ENCODE measurements at places on chromosomes 16 and 17.

DNA sequence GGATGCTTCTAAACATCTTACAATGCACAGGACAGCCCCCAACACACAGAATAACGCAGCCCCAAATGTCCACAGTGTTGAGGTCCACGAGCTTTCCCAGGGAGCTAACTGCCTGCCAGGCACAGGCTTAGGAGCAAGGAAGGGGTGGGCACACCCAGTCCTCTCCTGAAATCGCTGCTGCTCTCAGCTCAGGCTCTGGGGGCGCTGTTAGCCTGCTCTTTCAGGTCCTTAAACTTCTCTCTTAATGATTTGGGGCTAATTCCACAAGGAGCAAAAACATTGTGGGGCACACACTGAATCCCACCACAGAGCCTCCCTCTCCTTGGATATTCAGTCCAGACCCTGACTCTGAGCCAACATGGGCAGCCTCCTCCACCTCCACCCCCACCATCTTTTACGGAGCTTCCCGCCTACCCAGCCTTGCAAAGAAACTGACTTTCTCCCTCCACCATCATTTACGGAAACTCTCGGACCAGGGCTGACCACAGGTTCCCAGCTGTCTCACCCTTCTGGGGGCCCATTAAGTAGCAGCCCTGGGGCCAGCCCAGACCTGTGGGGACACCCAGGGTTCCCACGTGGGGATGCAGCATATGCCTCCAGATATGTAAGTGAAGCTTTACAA is 1.1 kb downstream of the CD300H start:
- no peak for DNase-seq

- no peak for DNase-seq
Measured at GRCh38 chr16:58435779-58436178, 43.5 kb downstream of the GINS3 start.

DNA sequence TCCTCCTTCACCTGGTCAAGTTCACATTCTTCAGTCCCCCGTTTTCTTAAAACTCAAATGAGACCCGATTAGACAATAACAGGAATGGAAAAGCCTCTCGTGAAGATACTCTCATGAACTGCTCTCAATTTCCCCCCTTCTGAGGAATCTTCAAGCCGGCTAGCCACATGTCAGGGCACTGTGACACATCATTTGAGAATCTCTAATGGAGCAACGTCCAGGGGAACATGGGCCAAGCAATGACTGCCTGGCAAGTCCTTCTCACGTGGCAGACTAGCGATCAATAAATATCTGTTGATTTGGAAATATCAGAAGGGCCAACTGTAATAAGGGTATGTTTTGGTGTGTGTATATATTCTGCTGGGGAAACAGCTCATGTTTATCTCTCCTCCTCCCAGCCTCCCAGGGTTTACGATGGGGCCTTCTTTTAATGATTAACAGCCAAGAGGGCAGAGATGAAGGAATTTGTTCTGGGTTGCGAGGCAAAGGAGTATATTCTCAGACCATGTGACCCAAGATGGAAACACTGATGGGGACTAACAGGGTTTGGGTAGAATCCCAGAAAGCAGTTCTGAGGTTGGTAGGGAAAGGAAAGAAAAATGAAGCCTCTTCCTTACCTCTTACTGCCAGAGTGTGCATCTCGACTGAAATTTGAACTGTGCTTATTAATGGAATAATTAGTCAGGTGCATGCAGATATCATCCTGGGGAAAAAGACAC is 21.4 kb downstream of the TTLL6 start:
- DNase-seq = no peak

GRCh38 chr17:21149621-21150020 is 22.9 kb downstream of the DHRS7B start:
- no peak for DNase-seq

- no peak for DNase-seq
Measured at GRCh38 chr16:4450931-4451519, 23.4 kb downstream of the NMRAL1 start.

- DNase-seq = peak; percentile 55
Measured at GRCh38 chr16:20385844-20386832, 18.4 kb downstream of the PDILT start.

DNA sequence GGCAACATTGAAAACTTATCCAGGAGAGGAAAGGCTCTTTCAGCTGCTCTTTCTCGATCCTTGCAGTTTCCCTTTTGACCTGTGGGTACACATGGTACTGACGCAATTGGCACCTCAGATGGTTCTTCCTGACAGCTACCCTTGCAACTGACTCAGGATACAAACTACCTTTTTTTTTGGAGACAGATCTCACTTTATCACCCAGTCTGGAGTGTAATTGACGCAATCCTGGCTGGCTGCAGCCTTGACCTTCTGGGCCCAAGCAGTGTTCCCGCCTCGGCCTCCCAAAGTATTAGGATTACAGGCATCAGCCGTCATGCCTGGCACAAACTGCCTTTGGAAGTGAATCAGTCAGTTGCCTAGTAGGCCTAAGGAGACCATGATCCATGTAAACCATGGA is 607.2 kb downstream of the WWOX start:
- DNase-seq = no peak

DNA sequence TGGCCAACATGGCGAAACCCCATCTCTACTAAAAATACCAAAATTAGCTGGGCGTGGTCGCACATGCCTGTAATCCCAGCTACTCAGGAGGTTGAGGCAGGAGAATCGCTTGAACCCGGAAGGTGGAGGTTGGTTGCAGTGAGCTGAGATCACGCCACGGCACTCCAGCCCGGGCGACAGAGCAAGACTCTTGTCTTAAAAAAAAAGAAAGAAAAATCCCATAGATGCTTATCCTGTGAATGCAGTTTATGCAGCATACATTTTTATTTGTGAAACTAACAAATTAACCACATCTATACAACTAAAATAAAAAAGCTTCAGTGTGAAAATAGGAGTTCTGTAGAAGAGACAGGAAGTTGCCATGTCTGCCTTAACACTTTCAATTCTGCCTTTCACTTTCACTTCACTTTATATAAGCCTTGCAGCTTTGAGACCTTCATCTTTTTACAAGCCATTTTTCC is 7.1 kb downstream of the IGSF6 start:
- no peak for DNase-seq

GRCh38 chr16:19344224-19344801 is 58.8 kb downstream of the CLEC19A start:
- no peak for DNase-seq

GRCh38 chr16:89801800-89802199 is 14.6 kb downstream of the FANCA start:
- no peak for DNase-seq

GRCh38 chr16:63385714-63386432 is 1349.6 kb upstream of the CDH8 start:
- DNase-seq = no peak

GRCh38 chr16:79571903-79572535 is 28.5 kb downstream of the MAF start:
- DNase-seq = no peak

- DNase-seq = no peak
Measured at GRCh38 chr17:75345514-75346167, 56.4 kb upstream of the SLC25A19 start.

DNA sequence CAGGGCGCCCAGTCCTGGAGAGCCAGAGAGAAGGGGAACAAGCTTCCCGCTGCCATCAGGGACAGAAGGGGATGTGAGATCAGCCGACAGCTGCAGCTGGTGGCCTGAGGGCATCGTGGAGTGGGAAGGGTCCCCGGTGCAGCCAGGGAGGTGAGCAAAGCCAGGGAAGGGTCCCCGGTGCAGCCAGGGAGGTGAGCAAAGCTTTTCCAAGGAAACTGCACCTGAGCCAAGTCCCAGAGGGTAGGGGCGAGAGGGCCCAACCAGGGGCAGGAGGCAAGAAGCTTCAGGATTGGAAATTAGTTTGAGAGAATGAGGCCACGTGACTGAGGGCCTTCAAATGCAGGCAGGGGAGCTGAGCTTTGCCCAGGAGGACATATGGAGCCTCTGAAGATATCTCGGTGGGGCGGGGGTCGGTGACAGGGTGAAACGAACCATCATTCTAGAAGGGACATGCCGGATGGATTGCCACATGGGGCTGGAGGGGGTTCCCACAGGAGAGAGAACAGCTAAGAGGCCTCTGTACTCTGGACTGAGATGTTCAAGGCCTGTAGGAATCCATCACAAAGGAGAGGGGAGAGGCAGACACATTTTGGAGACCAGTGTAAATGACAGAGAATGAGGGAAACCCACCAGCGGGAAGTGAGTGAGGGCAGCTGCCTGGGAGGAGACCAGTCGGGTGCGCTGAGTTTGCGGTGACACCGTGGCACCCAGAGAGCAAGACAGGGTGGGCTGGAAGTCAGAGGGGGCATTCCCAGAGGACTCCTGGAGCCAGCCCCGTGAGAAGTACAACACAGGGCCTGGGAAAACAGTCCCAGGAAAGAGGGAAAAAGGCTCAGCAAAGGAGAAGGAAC is 31.4 kb upstream of the RPH3AL start:
- DNase-seq = no peak
